ENCODE measurements at places on chromosomes 7 and 10.

GRCh38 chr7:68744036-68744435 lies 854.2 kb upstream of the AUTS2 start:
- no peak for DNase-seq

DNA sequence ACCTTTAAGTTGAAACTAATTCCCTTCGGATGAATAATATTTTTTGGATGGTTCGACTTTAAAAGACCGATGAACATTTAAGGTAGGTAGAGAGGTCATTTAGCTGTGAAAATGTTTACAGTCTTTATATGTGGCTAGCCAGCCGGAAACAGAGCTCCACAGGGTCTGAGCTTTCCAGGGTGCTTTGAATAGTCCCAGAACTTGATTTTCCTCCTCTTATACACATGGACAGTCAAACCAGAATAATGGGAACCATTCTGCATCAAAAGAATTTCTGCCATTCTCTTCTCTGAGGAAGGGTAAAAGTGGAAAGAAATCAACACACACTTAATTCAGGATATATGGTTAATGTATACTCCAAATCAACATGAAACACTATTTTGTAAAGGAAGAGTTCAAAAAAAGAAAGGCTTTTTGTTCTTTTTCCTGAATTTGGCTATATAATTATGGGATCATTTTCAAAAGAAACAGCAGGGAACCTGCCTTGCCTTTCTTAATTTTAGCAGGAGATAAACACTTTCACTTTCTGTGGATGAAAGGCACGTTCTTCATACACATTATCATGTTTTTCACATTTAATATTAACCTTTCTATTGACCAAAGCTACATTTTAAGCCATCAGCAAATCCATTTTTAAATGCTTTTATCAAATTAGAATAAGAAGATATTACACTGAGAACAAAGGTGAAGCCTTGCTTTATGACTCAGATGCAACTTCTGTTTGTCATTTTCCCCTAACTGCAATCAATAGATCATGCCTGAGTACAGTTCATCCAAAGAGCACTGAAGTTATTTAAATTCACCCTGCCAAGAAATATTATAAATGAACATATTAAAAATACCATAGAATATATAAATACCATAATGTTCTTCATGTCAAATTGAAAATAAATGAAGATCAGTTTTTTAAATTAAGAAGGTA lies 307.3 kb downstream of the THSD7A start:
- no peak for DNase-seq

DNA sequence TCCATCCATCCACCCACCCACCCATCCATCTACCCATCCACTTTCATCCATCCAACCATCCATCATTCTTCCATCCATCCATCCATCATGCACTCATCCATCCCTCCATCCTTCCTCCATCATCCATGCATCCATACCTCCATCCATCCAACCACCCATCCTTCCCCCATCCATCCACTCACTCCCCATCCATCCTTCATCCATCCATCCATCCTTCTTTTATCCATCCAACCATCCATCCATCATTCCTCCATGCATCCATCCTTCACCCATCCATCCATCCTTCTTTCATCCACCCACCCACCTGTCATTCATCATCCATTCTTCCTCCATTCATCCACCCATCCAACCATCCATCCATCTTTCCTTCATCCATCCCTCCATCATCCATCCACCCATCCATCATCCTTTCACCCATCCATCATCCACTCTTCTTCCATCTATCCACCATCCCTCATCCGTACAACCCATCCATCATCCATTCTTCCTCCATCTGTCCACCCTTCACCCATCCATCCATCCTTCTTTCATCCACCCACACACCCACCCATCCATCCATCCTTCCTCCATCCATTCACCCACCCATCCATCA lies 428.2 kb downstream of the DNAJB6 start:
- DNase-seq = no peak

DNA sequence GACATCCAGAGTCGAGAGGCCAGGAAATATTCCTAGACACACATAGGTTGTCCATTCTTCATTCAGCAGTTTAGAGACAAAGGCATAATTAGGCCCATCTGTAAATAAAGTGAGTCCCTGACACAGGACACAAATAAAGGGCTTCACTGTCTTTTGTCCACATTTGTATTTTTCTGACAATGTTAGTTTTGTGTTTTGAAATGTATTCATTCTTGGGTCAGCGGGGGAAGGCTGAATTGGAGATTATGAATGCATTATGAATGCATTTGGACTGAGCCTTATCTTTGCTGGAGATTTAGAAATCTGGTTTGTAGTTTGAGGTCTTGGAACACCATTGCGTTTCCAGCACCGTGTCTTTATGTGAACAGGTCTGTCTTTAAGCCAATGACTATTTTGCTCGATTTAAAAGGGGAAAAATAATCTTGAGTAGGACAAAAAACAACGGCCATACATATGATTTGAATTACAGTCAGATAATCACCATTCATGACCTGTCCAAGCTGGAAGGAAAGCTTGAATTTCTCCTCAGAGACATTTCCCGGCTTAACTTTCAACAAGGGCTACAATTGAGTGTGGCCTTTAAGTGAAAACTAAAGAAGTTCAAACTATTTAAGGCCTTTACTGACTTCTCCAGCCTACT lies 334.8 kb downstream of the WDR11 start:
- no peak for DNase-seq

DNA sequence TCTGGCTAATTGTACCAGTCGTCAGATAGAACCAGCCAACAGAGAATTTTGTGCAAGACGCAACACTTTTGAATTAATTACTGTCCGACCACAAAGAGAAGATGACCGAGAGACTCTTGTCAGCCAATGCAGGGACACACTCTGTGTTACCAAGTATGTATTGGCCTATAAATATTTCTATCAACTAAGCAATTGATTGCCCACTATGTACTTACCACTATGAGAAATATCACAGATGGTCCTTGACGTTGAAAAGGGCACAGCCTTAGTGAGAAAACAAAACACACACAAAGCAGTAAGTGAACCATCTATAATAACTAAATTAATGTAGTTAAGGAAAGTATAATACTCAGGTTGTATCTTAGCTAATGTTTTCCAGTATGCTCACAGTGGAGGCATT lies 60.0 kb downstream of the ANLN start:
- no peak for DNase-seq

DNA sequence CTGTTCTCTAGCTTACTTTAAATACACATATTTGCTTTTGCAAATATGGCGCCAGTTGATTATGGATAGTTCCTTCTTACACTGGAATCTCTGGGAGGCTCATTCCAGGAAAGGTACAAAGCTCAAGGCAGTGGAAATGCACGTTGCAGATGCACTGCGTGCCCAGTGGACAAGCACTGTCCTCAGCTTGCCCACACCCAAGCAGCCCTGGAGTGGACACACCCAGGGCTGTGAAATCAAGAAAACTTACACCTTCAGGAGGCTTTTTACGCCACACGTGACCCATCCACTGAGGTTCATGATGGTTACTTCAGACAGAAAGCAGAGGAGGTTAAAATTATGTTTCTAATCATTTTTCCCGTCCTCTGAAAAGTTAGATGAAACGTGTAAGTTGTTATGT lies 248.5 kb downstream of the VTI1A start:
- DNase-seq = no peak

DNA sequence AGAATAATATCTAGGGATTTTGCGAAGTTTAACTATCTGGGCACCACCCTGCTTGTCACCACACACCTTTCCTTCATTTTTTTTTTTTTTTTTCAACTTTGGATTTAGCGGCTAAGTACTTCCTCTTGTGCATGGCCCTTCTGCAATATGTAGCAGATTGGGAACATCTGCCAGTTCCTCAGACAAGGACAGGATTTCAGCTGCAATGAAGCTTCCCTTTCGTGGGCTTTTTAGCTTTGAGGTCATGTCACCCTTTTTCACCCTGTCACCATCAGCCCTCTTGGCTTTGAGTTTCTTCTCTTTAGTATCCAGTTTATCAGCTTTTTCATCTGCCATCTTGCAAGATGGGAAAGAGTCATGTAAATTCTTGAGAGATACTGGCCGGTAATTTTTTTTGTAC lies 81.6 kb upstream of the ETV1 start:
- no peak for DNase-seq

DNA sequence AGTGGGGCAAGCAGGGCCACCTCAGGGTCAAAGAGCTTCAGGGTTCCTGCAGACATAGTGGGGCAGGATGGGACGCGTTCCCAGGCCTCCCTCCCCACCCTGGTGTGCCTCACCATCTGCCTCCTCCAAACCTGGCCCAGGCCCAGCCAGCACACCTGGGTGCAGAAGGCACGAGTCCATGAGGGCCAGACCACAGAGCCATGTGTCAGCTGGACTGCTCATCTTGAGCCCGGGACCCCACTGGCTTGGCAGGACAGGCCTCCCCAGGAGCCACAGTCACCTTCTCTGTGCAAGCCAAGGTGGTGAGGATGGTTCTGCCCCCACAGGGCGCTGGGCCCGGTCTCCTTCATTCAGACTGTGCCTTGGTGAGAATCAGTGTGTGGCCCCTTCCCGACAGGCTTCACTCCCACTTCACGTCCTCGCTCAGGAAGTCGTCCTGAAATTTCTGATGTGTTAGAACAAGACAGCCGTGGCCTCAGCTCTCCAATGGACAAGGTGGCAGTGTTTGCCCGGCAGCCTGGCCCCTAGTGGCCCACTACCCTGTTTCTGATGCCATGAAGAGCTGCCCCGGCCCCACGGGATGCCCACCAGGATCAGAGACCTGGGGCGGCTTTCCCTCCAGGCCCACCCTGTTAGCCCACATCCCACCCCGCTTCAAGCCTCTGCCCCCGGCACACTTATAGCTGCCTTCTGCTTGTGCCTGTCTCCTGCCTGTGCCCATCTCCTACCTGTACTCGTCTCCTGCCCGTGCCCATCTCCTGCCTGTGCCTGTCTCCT lies 59.6 kb upstream of the EBF3 start:
- no peak for DNase-seq

All from OCI-LY7 (cell line).